ENCODE measurements at places on chromosomes 6 and 20.

DNA sequence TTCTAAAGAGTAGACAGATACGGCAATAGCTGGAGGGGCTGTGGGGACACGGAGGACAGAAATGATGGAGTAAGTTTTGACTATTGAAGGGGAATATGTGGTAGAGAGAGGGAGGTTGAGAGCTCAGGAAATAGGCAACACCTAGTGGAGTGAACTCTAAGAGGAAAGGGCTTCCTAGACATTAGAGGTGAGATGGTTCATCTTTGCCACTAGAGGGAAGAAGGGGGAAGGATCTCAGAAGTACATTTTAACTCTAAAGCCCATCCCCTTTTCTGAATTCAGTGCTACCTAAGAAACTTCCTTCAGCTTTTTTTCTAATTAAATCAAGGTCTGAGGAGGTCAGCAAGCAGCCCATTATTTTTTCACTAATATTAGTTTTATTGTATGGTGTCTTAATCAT lies 689.4 kb upstream of the MAP3K7 start:
- no peak for DNase-seq

DNA sequence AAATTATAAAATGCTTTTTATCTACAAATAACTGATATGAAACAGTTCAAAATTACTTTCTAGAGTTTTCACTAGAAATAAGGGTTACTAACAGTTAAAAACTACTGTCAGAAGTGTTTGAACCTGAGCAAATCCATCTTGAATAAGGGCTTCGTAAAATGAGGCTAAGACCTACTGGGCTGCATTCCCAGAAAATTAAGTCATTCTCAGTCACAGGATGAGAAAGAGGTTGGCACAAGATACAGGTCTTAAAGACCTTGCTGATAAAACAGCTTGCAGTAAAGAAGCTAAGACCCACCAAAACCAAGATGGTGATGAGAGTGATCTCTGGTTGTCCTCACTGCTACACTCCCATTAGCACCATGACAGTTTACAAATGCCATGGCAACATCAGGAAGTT lies 93.7 kb downstream of the PLG start:
- no peak for DNase-seq

DNA sequence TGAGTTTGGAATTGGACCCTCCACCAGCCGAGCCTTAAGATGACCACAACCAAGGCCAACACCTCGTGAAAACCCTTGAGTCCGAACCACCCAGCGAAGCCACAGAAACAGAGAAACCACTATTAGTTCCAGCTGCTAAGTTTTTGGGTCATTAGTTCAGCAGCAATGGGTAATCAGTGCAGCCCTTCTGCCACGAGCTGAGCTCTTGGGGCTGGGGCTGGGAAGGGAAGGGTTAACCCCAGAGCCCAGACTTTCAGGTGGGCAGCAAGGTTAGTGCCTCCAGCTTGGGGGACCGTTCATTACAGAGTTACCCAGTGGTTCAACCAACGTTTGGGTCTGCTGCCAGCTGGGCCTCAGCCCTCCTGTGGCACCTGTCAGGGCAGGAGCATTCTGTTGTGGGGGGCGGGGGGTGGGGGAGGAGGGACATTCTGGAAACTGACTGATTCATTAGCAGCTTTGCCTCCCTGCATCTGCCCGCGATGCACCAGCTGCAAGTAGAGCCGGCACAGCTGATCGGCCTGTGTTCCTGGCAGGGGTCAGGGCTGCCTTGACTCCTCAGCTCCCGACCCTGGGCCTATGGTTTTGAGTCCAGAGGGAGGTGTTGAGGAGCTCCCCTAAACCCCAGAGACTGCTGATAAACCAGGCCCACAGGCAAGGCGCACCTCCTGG lies 52.7 kb downstream of the TGM2 start:
- DNase-seq = no peak

- DNase-seq = peak; percentile 84
Observed at GRCh38 chr6:127484212-127484863, 25.1 kb upstream of the KIAA0408 start.

DNA sequence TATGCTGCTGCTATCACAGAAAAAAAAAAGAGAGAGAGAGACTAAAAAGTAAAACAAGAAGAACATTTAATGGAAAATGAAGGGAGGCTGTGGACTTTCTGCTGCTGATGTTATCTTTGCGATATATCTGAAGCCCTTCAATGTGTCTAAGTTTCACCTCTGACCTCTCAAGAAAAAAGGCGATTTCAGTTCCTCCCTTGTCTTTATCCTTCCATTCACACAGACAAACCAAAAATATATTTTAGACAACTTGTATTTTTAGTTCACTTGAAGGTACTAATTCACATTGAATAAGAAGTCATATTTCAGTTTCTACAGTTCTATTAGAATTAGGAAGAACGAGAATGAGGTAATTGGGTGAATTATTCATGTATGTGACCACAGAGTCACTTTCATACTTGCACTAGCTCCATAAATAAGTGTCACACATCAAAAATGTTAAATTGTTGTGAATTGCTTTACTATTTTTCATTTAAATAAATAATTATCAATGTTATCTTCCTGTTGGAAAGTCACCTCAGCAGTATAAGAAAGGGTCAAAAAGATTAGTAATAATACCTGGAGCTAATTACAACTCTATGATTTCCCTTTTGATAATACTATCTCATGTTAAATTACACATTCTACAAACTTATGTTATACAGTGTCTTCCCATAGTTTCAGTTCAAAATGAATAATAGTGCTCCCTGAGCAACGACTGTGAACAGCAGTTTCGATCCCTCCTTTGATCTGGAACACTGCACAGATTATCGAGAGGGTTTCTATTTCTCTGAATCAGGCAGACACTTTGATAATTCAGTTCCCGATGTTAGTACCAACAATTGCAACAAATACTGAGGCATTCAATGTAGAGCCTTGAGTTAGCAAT lies 85.2 kb upstream of the PLCB4 start:
- no peak for DNase-seq

GRCh38 chr6:66628917-66629316 lies 921.9 kb upstream of the EYS start:
- no peak for DNase-seq

DNA sequence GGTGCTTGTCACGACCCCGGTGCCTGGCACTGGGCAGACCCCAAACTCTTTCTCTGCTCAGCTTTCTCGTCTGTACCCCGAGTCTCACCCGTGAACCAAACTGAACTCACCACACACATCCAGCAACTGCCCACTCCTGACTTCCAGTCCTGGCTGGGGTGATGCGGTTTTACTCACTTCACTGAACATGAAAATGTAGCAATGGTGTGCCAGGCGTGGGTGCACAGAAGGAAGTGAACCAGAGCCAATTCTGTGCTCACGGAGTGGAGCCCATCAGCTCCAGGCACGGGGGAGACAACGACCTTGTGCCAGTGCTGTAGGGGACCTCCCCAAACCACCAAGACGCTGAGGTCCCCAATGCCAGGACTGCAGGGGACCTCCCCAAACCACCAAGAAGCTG lies 78.7 kb upstream of the AFDN start:
- DNase-seq = no peak

- DNase-seq = peak; percentile 48
Observed at GRCh38 chr6:15137086-15137485, 108.8 kb upstream of the JARID2 start.

- no peak for DNase-seq
Observed at GRCh38 chr20:8260837-8261251, 128.8 kb downstream of the PLCB1 start.

DNA sequence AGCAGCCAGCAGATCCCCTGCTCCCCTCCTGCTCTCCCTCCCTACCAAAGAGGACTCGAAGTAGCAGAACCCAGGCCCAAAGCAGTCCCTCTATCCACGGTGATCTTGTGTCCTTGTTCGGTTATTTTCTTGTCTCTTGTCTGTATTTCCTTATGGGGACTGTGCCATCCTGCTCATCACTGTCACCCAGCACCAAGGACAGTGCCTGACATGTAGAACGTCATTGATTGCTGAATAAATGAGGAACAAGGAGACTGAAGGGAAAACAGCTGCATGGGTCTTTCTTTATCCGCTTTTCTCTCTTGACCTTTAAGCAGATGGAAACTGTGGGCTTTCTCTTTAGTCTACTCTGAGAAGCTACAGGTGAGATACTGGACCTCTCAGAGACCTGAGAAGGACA lies 29.4 kb upstream of the ZNF831 start:
- DNase-seq = no peak
